ENCODE measurements at places on chromosomes 3 and 15.
A peak's percentile ranks its signal among the peaks of the same experiment; 100 is the strongest.

- no peak for DNase-seq
Measured at GRCh38 chr3:76912841-76913383, 127.0 kb upstream of the ROBO2 start.

- DNase-seq = no peak
Measured at GRCh38 chr3:164004205-164004604, 1074.1 kb downstream of the SI start.

GRCh38 chr15:93129702-93130488 lies 40.9 kb upstream of the RGMA start:
- no peak for DNase-seq

GRCh38 chr3:107092121-107092520 lies 285.1 kb upstream of the CCDC54 start:
- no peak for DNase-seq

DNA sequence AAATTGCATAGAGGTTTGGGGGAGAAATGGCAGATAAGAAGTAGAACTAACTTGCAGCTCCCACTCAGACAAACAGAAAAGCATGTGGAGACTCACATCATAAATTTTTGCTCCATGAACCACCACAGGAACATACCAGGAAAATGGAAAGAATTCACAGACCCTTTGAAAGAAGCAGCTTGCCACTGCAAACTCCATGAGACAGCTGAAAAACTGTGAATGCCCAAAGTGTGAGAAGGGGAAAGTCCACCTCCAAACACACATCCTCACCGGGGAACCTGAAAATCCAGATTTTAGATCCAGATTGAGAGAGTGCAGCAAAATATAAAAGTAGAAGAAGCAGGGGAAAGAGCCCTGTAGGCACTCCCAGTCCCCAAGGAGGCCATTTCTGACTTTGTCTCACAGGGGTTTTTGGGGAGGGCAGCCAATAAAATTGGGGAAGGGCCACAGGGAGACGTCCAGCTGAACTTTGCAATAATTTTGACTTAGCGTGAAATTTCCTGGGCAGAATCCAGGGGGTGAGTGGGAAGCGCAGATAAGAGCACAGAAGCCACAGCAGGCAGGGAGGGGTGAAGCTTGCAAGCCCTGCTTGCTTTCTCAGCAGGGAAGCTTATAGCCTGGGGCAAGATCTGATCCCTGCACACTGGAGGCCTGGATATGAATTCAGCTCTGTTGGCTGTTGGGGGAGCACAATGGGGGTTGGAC lies 183.4 kb upstream of the UBE2E2 start:
- no peak for DNase-seq

GRCh38 chr3:54622678-54623077 lies 305.2 kb downstream of the LRTM1 start:
- DNase-seq = no peak

DNA sequence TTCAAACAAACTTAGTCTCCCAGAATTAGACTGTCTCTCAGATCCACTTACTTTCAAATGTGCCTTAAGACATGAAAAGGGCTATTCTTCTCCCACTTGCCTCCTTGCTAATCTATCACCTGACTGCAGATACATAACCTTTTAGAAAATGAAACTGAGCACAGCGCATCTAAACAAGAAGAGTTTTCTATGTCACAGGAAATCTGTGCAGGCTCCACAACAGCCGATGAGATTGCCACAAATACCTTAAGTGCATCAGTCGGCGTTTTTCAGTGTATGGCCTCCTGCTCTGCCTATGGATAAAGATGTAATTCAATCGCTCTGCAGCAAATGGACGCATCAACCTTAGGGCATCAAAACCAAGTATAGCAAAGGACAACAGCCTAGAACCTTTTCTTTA lies 544.2 kb downstream of the FOXP1 start:
- peak; percentile 39 for DNase-seq

- no peak for DNase-seq
Measured at GRCh38 chr3:64488939-64489338, 198.9 kb downstream of the ADAMTS9 start.

- DNase-seq = no peak
Measured at GRCh38 chr3:40690749-40691451, 166.1 kb downstream of the ZNF621 start.

GRCh38 chr15:82571722-82572222 lies 31.5 kb upstream of the RPS17 start:
- DNase-seq = peak; percentile 3

DNA sequence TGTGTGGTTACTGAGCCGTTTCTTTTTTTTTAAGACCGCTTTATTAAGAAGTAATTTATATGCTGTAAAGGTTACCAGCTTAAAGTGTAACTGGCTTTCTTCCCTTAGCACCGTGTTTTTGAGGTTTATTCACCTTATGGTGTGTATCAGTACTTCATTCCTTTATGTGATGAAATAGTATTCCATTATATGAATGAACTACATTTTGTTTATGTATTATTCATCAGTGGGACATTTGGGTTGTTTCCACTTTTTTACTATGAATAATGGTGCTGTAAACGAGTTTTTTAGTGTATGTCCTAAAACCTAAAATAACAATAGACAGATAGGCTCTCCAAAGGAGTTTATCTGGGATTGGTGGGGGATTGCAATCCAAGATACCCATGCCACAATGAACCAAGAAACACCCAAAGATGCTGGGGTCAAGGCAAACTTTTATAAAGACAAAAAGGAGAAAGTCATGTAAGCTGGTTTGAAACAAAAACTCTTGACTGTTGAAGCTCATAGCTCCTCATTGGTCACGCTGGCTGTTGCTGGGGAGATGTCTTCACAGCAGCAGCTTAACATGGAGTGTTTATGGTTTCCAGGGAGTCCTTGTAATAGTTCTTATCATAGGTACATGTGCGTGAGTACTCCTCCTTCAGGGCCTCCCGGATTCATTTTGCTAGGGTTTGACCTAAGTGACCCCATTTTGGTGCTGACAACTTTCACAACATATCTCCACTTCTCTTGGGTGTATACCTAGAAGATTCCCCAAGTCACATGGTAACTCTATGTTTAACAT lies 16.0 kb downstream of the TM2D3 start:
- DNase-seq = no peak

- DNase-seq = no peak
Measured at GRCh38 chr3:42085641-42086376, 5.3 kb upstream of the TRAK1 start.

DNA sequence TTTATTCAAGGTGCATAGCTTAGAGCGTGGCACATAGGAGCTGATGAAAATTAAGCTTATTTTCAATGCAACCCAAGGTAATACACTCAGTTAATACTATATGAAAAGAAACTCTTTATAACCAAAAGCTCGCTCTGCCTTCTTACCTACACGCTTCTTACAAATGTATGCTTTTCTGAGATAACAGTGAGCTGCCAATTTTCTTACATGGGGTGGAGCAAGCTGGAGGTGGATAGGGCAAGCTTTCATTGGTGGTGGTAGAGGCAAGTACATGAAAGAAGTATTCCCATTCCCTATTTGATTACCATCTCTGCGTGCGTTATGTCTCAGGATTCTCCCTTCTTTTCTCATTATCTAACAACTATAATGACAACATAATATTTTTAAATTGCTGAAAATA lies 8.9 kb downstream of the DZIP3 start:
- no peak for DNase-seq

- DNase-seq = no peak
Measured at GRCh38 chr3:87461036-87461435, 184.7 kb upstream of the POU1F1 start.

DNA sequence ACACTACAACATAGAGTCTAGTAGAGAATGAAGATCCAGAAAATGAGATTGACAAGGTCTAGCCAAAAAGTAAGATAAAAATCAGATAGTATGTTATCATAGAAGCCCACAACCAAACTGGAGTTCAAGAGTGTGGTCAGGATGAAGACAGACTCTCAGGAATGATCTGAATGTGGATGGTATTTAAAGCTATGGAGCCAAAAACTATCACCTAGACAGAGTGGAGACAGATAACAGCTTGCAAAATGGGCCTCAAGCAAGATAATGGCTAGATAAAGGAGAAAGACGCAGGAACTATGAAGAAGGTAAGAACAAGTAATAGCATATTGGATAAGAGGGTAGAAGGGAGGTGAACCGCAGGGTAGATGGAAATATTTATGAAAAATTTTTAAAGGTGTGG lies 35.4 kb downstream of the ZMAT3 start:
- DNase-seq = no peak

- DNase-seq = no peak
Measured at GRCh38 chr3:154243353-154243752, 80.9 kb downstream of the DHX36 start.

DNA sequence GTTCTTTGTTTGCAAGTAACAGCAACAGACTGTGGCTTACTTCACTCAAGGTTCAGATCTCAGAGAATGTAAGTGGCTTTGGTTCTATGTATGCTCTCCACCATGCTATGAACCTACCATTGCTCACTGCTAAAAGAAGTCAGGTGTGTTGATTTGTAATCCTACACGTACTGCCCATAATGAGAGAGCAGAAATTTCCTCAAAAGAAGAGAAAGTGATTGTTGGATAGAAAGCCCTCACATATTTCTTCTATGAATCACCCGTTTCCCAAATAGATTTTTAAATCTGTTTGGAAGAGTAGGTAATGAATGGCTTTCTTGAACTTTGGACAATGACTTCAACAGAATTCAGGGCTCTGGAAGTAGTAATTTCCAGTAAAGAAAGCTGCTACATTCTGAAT lies 565.4 kb downstream of the ROBO2 start:
- no peak for DNase-seq

GRCh38 chr15:71120428-71120944 lies 5.2 kb downstream of the THSD4 start:
- DNase-seq = no peak

- no peak for DNase-seq
Measured at GRCh38 chr3:78792212-78792611, 975.6 kb downstream of the ROBO1 start.

DNA sequence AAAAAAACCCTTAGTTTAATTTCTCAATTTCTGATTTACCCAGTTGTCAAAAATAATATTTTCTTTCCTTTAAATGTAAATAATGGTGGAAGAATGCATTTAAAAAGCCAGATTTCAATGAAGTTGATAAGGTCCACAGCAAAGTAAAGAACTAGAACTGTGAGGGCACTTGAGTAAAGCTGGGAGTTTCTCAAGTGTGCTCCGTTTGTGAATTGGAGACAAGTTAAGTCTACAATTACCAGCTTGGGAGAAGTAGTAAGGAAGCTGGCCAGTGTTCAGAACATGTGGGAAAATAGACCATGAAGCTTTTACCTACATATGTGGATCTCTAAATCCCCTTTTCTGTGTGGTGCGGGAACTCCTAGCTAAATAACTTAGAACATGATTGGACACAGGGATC lies 239.4 kb downstream of the OXSM start:
- no peak for DNase-seq

DNA sequence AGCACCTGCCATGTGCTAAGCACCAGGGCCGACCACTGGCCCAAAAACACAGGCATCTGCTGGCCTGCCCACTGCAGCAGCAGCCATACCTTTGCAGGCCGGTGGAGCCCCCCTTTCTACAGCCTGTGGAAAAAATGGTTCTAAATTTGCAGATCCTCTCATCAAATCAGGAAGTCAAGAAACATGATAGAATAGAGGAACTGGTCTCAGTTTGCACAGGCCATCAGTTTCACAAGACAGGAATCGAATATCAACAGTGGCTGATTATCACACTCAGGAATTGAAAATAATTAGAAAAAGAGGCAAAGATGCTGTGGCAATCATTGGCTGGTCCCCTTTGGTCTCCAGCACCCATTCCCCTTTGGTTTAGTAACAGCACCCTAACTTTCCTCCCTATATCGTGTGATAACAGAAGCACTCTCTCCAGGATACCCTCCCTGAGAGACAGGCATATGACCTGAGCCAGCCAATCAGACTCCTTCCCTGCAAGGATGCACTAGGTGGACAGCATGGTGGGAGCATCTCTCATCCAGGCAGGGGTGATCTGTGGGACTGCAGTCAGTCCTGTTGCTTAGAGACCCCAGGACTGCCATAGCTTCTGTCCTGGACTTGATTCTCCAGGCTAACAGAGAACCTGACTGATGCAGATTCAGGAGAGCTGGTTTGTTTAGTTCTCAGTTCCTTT lies 3.5 kb upstream of the PAK6 start:
- DNase-seq = no peak

DNA sequence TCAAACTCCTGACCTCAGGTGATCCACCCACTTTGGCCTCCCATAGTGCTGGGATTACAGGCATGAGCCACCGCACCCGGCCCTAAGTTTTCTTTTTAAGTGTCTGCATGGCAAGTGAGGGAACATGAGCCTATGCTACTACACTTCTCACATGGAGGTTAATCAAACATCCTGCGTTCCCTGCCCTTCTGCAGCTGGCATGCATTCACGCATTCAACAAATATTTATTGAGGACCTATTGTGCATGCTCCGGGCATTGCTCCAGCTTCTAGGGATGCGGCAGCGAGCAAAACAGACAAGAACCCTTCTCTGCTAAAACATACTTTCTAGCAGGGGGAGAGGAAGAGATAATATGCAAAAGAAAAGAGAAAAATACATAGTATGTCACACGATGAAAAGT lies 42.6 kb upstream of the ACKR4 start:
- DNase-seq = no peak

DNA sequence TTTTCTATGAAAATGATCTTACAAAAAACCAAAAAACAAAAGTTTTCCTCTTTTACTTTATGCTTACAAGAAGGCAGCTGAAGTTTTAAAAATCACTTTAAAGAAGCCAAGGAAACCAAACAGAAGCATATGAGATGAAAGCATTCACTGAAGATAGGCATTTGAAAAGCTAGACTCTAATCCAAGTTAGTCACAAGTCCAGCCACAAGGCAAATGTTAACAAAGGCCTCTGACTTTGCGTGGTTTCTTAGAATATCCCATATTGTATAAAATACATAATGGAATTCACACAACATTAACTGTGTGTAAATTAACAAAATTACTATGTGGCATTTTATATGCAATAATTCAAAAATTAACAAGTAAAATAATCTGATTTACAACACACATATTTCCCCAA lies 17.7 kb downstream of the MRPL3 start:
- DNase-seq = no peak

DNA sequence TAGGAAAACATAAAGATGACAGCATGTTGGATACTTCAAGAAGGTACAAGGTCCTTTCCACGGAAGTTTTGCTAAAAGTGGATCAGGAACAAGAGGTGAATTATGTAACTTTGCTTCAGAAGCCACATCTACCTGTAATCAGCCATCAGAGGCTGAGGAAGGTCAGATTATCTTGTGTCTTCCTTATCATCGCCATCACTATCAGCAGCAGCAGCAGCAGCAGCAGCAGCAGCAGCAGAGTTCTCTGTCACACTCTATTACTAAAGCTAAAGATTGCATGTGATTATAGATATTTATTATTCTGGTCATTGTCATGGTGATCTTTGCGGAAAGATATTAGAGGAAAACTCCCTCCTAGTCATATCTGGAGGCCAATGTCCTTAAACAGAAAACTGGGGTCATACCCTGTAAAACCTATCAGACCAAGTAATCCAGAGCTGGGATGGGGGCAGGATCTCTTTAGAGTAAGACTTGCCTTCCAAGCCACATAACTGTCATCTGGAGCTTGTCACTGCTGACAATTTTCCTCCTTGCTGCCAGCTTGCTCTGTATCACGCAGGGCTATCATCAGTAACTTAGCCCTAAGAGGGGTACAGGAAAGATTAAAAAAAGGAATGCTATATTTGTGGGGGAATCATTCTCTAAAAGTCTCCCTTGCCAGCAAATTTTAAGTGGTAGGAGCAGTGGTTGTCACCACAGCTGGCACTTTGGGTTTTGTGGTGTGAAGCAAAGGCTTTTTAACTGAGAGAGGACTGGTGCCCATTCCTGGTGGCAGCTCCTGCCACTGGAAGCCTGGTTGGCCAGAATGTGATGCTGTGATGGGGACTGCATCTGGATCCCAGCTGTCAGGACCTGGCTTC lies 130.9 kb upstream of the RASGRP1 start:
- DNase-seq = no peak
